ENCODE measurements at places on chromosomes 5 and 9.

- peak; percentile 47 for DNase-seq
Measured at GRCh38 chr5:73883646-73884045, 257.6 kb downstream of the ARHGEF28 start.

- no peak for DNase-seq
Measured at GRCh38 chr9:27367175-27367798, 70.3 kb upstream of the EQTN start.

GRCh38 chr9:117354997-117355396 is 59.9 kb downstream of the ASTN2 start:
- DNase-seq, result no peak

DNA sequence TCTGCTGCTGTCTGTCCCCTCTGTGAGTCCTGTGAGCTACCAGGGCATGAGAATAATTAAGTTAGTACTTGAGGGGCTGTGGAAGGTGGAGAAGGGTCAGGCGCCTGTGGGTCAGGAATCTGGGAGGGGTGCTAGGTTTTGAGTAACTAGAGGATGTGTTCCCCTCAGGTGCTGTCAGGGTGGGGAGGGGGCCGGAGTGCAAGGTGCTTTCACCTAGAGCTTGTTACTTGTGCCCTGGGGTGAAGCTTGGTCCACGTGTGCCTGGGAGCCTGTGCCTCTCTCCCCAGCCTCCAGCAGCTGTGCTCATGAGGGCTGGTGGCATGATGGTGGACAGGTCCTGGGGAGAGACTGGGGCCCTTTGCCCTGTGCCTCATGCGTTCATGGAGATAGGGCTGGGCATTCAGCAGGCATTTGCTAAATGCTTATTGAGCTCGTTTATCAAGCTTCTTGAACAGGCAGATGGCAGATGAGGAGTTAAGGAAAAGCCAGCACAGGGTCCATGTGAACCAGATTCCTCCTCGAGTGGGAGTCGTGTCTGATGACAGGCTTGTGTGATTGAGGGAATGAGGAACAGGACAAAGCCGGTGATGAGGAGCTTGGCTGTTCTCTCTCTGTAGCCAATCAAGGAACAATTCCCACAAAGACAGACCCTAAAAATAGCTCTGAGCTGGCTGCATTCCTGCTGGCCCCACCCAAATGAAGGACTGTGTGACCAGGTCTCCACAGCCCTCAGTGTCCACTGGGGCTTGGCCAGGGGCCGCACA is 40.9 kb downstream of the CACNA1B start:
- no peak for DNase-seq

GRCh38 chr5:119789406-119790117 is 160.2 kb downstream of the FAM170A start:
- no peak for DNase-seq

GRCh38 chr9:94932652-94933510 is 206.4 kb downstream of the AOPEP start:
- no peak for DNase-seq
